ENCODE measurements at places on chromosomes 2 and 18. TPM values are rescaled to one million over a fixed set of nuclear protein-coding genes. Genes with fewer than 3 reads are reported as not detected.
A peak's percentile ranks its signal among the peaks of the same experiment; 100 is the strongest.

GRCh38 chr18:62109676-62110075, 77.2 kb downstream of the PIGN start:
- no peak for DNase-seq

DNA sequence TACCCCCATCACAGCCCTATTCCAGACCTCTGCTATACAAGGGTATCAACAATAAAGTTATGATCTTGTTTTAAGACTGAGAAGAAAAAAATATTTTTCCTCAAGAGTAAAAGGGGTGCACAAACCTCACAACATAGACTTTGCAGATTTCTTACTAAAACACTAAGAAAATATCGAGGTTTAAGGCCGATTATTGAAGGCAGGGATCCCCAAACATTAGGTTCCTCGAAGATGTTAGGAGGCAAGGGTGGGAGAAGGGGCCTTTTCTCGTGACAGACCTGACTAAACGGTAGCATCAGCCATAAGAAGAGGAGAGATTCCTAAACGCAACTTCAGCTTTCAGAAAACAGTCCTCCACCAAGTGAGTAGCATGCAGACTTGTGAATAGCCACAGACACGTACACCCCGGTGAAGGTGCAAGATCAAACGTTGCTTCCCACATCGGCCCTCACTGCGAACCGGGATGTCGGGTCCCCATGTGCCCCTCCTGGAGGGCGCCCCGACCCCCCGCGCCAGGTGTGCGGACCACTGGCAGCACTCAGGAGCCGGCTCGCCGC, 678 bp downstream of the PIAS2 start:
- DNase-seq, result peak; percentile 6

GRCh38 chr2:95700519-95700918, 108.7 kb downstream of the TRIM43 start:
- DNase-seq, result no peak

SFTPB gene
- total RNA-seq, result not detected

TANC1 gene
- total RNA-seq, result 14.3 TPM

DNA sequence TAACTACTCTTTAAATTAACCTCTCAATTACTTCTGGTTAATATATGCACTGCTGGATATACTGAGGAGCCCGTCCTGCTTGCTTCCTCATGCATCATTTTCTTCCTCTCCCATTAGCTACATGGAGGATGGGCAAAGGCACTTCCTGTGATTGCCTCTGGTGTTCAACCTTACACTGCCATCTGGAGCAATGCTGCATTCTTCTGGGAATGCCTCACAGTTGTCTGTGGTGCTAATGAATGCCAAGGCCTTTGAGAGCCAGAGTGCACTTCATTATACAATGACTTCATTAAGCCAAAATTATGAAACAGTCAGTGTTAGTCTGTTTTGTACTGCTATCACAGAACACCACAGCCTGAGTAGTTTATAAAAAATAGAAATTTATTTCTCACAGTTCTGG, 134.8 kb upstream of the DOCK10 start:
- peak; percentile 57 for DNase-seq

DNA sequence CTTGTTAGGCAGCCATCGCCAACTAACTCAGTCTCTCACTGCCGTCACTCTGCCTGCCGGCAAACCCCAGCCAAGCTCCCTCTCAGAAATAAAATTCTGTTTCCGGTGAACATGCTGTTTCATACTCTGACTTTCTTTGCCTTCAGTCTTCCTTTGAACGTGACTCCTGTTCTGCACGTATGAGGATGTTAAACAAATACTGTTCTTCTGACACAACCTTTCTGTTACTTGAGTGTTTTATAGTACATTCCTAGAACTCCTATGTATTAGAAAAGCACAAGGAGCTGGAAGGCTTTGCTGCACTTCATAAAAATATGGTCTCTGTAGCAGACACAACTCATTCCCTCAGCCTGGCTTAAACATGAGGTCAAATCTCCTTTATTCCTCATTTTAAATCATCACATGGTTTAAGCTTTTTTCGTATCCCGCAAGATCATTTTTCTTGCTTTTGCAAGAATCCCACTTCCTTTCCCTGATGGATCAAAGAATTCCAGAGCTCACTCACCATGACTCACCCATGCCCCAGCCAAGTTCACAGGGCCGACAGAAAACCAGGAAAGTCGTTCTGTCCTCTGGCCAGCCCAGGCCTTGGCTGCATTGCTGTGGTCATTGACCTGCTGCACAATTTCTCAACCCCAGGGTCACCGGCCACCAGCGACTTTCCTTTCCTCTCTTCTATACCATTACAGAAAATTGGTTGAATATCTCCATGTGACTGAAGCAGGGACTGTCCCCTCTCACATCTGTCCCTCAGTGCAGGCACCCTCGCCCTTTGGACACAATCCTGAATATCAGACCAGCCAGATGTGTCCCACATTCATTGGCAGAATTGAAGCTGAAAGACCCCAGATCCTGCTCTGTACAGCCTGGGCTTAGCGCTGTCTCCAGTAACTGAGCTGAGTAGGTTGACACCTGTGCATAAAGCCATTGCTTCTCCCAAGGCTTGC, 183.1 kb upstream of the ARL4C start:
- peak; percentile 97 for DNase-seq

MOGAT1 gene
- total RNA-seq, result not detected

DNA sequence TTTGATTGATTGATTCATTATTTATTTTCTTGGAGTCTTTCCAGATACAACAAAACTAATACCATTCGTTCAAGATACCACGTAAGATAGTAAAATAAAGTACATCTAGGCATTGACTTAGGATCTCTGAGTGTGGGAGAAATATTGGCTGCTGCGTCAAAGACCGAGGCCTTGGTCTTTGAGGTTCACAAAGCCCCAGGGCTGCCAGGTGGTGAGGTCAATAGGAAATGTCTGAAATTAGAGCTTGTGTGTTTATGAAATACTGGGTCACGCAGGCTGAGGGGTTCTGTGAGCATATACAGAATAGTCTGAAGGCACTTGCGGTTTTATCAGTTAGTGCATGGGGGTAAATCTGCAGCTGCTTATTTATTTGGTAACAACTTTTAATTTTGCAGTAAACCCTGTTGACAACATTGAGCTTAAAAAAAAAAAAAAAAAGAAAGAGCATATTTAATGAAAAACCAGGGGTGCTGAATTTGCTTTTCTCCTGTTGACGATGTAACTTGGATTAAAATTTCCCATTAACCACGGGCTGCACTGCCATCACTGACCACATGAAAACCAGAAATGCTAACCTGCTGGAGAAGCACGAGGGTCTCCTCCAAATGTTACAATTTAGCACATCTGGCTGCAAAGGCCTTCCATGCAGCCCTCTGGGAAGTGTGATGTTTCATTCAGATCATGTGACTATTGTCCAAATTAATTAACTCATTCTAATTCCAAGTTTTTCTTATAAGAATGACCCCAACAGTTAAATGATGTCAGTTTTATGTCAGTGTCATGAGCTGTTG, 27.1 kb upstream of the SERPINB12 start:
- DNase-seq, result no peak

DNA sequence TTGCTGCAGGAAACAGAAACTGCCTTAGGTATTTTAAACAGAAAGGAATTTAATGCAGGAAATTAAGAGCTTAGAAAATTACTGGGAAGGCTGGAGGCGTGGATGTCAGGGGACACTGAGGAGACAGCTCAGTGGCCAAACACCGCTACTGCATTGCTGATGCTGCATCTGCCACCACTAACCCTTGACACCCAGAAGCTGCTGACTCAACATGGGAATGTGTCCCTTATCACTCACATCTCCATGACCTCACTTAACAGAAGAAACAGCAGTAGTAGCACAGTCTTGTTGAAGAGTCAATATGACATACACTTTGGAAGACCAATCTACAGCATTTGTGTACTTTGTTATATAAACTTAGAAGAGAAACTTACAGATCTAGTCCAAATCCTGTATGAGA, 906.1 kb downstream of the SLC4A3 start:
- peak; percentile 89 for DNase-seq

- no peak for DNase-seq
Measured at GRCh38 chr18:74479486-74480148, 16.5 kb upstream of the CNDP2 start.

- peak; percentile 59 for DNase-seq
Measured at GRCh38 chr2:146734042-146734820, 1110.6 kb upstream of the ACVR2A start.

- DNase-seq, result no peak
Measured at GRCh38 chr18:49342690-49343089, 117.8 kb downstream of the DYM start.

MALT1 gene
- total RNA-seq, result 69.0 TPM

- no peak for DNase-seq
Measured at GRCh38 chr18:61470031-61470674, 136.9 kb downstream of the CDH20 start.

GRCh38 chr2:9480157-9480556, 5.8 kb downstream of the IAH1 start:
- no peak for DNase-seq

LYPD6 gene
- 40.4 TPM for total RNA-seq

DNA sequence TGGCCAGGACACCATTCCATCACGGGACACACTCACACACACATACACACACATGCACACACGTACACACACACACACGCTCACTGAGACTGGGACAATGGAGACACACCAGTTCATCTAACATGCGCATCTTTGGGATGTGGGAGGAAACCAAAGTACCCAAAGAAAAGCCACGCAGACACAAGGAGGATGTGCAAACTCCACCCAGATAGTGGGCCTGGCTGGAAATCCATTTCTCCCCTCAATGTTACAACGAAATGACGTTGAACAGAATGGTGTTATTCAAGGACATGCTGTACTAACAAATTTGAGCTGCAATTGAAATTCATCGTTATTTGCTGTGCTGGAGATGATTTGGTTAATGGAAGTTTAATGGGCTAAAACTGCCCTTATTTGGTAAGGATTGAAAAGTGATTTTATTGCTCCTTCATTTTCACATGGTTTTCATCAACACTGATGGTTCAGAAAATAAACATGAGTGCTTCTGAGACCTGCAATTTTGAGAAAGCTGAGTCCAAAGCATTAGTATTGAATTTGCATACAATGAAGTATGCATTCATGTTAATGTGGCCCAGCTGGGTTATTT, 110.0 kb downstream of the KCNE4 start:
- no peak for DNase-seq

GRCh38 chr2:72538486-72538885, 287.3 kb downstream of the EXOC6B start:
- no peak for DNase-seq

- DNase-seq, result no peak
Measured at GRCh38 chr2:225615514-225615913, 216.0 kb downstream of the NYAP2 start.

GRCh38 chr18:61963705-61964104, 70.9 kb upstream of the RNF152 start:
- DNase-seq, result no peak

DNA sequence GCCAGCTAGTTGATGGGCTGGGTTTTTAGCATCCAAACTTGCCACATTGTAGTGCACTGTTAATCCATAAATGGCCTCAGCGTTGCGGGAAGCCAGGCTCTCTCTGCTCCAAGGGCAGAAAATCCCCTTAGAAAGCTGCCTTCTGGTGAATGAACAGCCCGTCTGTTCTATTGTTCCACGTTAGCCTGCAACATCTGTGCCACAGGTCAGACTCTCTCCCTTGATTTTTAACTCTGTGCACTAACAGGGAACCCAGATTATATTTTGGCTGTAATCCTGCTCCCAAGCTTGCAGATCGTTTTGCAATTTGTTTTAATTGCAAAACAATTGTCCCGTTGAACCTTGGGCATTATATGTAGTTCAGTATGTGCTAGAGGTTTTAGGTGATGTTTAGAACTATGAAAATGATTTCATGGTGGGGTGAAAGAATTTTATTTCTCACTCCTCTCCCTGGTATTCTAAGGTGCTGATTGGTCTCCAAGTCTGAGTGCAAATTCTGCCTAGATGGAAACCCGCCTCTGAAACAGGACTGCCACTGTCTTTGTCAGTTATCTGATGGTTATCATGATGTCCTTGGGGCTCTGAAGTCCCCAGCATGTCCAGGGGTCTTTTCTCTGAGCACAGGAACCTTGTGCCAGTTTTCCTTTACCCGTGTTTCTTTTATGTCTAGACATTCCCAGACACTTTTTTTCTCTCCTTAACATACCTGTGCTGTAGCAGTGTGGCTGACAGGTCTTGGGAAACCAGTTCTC, 106.6 kb downstream of the MAP4K4 start:
- DNase-seq, result no peak

TMEFF2 gene
- 15.2 TPM for total RNA-seq

DNA sequence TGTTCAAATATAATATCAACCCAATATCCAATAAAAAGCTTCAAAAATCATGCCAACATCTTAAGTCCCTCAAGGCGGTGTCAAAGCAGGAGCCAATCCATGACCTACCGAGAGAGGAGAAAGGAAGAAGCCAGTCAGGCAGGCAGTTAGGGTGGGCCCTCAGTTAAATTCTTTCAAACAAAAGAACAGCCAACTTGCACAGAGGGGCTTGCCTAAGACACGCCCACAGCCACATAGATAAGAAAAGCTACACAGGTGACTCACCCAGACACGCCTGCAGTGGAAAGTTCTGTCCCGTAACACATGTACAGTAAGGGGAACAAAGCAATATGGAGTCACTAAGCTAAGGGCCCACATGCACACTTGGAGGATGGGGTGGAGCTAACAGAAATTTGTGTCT, 61.3 kb downstream of the SP110 start:
- DNase-seq, result no peak

DNA sequence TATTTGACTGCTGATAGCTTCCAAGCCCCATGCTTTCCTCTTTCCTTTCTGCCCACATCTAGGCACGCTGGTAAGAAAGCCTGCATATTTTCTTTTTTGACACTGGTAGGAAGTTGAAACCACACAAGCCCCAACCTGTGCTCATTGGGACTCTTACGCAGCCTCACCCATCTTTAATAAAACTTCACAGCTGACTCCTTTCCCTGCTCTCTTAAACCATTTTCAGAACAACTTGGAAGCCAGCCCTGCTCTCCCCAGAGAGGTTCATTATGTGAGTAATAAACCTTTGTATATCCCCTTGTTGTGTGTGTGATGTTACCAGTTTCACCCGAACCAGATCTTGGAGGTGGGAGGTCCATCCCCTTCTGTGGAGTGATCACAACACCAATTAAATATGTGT, 268.4 kb downstream of the GPD2 start:
- no peak for DNase-seq

PREPL gene
- total RNA-seq, result 53.9 TPM

SLC4A3 gene
- 11.4 TPM for total RNA-seq

DAPL1 gene
- not detected for total RNA-seq

G6PC2 gene
- total RNA-seq, result not detected

FAM228A gene
- not detected for total RNA-seq

DNA sequence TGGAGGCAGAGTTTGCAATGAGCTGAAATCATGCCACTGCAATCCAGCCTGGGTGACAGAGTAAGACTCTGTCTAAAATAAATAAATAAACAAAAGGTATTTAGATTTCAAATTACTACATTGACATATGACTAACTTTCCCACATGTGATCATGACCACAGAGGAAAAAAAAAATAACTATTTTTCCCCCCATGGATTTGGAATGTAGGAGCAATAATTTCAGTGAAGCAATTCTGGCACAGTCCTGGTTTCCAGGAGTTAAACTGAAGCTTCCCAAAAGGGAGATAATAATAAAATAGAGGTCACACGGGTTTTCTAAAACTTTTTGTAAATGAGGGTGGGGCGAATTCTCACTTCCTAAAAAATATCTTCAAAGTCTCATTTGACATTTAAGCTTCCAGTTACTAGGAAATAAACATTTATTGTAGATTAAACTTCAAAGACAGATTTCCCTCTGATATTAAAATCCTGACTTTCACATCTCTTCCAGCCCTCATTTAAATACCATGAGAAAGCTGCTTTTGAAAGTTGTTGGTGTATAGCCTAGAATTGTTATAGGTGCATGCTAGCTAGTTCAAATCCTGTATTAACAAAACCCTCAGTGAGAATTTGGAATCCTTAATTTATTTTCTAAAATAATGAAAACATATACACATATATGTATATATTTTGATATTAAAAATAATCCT, 20.7 kb downstream of the SLC19A3 start:
- no peak for DNase-seq

All from A172 (cell line).